ENCODE measurements at places on chromosomes 5 and 9.

DNA sequence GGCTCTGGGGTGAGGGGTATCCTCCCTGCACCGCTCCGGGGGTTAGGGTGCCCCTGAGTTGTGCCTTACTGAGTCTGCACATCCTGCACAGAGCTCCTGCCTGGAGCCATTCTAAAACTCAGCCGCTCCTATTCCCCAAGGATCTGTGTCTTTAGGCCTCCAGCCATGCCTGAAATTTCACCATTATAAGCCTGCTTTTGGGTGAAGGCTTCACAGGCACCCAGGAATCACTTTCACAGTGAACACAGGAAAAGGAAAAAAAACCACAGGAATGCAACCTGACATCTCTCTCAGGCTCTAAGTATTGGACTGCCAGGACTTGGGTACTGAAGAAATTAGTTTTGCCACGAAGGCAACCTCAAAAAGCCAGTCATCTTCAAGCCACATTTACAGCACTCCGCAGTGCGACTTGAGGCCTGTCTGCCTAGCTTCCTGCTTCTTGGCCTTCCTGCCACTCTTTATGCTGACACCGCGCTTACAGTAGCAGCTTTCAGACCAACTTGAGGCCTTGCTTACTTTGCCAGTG, 30.9 kb downstream of the GALNT10 start:
- peak; percentile 82 for DNase-seq

DNA sequence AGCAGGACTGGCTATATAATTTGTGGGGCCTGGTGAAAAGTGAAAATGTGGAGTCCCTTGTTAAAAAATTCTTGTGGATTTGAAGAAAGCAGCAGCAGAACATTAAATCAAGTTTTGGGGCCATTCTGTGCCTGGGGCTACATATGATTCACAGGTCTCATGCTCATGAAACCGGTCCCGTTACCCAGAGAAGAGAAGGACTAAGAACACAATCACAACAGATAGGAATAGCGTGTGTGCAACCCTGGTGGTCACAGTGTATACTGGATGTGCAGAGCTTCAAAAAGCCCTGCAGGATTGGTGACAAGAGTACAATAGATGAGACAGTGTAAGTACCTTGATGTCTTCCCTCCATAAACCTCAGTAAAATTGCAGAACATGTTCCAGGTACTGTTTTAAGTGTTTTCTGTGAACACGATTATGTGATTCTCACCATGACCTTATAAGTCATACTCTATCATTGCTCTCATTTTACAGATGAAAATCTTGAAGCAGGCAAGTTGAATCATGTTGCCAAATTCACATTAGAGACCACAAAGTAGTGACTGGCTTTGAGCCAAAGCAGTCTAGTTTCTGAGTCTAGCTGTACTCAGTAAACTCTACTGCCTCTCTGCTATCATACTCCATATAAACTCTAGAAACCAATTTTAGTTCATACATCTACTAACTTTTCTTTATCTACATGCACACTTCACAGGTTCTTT, 636.5 kb downstream of the TAF11L14 start:
- DNase-seq = no peak

DNA sequence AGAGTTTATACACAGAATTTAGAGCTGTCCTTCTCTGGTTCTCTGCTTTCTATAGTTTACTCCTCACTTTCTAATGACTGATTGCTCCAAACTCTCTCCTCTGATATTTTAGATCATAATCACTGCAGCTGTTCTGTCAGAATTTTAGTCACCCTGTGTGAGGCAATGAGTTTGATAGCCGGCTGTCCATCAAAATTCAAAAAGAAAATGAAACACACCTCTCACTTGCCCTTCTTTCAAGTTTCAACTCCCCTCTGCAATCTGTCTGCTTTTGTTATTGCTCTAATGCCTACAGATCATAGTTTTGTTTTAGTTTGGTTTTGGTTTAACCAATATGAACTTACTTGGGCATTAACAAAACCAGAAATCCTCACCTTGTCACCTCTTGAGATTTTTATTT, 23.3 kb upstream of the ABLIM3 start:
- DNase-seq = peak; percentile 28

- DNase-seq = no peak
These were observed 88.8 kb upstream of the CTNNA1 start for GRCh38 chr5:138664276-138664943.

DNA sequence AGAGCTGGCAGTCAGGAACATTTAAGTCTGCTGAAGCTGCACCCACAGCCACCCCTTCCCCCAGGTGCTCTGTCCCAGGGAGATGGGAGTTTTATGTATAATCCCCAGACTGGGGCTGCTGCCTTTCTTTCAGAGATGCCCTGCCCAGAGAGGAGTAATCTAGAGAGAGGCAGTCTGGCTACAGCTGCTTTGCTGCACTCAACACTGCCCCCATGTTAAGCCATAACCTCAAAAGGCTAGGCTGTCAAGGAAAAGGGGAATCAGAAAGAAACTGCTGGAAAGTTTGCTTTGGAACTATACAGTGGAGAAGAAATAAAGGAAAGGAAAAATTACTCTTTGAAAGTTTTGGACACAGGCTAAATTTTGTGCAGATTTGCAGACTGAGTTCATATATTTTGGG, 127.2 kb downstream of the MACIR start:
- no peak for DNase-seq

DNA sequence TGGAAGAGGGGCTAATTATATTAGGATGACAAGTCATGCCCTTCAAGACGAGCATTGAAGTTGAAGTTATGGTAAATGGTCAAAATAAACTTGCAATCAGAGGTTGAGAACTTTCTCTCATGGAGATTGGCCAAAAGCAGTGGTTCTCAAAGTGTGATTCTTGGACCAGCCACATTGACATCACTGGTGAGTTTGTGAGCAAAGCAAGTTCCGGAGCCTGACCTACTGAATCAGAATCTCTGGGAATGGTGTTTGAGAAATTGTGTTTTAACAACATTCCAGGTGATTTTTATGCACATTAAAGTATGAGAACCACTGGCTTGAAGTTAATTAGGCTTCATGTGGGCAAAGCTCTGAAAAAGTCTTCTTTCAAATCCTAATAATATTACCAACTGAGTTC, 403.5 kb downstream of the ZSWIM6 start:
- DNase-seq = no peak

DNA sequence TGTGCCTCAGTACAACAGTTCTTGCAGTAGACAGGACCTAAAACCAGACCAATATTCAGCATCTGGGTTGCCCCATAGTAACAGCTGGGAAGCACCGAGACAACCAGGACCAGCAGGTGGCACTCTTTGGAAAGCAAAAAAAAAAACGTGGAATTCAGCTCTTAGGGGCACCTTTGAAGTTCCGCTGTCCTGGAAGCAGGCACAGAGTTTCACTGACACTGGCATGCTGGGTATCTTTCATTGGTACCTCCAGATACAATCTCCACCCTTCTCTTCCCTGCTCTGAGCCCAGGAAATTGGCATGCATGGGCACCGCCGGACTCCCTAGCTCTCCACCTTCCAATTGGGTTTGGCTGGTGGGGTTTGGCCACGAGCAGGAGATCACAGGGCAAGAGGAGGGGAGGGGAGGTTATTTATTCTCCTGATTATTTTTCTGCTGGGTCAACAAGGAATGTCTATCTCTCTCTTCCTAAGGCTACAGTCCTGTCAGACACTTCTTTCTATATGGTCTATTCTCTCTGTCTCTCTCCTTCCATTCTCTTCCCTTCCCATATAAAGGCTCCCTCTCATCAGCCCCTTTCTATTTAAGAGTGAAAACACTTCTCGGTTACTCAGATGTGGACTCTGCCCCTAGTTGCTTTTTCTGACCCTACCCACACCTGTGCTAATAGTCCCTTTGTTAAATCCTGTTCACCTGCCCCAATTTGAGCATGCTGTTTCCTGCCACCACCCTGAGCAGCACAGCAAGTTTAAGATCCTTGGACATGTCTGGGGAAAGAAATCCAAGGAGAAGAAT, 1.9 kb upstream of the IDNK start:
- peak; percentile 40 for DNase-seq

GRCh38 chr5:170681013-170681433, 102.5 kb upstream of the GABRP start:
- DNase-seq = peak; percentile 71

- no peak for DNase-seq
These were observed 12.2 kb upstream of the CARTPT start for GRCh38 chr5:71706906-71707305.

- DNase-seq = no peak
These were observed 5.8 kb upstream of the CRHBP start for GRCh38 chr5:76947082-76947503.

DNA sequence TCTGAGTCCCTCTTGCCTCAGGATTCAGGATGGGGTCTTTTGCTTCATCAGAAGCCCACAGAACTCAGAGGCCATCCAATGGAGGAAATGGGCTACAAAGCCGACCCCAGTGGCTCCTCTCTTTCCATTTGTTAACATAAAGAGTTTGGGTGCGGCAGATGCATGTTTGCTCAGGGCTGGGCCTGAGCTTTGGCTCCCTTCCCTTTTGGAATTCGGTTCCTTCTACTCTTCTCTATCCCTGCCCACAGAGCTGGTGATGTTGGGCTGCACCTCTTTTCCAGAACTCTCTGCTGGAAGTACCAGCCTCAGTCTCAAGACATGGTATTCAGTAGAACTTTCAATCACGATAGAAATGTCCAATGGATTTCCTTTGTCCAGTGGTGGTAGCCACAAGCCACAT, 66.9 kb upstream of the AGXT2 start:
- no peak for DNase-seq
